ENCODE measurements at places on chromosomes 7 and 10.
A peak's percentile ranks its signal among the peaks of the same experiment; 100 is the strongest.

GRCh38 chr7:5687936-5688630, 93.4 kb downstream of the RNF216 start:
- DNase-seq = no peak

DNA sequence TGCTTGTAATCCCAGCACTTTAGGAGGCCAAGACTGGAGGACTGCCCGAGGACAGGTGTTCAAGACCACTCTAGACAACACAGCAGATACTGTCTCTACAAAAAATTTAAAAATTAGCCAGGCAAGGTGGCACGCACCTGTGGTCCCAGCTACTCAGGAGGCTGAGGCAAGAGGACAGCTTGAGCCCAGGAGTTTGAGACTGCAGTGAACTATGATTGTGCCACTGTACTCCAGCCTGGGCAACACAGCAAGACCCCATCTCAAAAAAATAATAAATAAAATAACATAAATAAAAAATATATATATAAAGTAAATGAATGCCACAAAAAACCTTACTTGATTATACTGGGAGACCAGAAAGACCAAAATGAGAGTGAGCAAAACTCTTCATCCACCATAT, 20.8 kb upstream of the PBLD start:
- no peak for DNase-seq

DNA sequence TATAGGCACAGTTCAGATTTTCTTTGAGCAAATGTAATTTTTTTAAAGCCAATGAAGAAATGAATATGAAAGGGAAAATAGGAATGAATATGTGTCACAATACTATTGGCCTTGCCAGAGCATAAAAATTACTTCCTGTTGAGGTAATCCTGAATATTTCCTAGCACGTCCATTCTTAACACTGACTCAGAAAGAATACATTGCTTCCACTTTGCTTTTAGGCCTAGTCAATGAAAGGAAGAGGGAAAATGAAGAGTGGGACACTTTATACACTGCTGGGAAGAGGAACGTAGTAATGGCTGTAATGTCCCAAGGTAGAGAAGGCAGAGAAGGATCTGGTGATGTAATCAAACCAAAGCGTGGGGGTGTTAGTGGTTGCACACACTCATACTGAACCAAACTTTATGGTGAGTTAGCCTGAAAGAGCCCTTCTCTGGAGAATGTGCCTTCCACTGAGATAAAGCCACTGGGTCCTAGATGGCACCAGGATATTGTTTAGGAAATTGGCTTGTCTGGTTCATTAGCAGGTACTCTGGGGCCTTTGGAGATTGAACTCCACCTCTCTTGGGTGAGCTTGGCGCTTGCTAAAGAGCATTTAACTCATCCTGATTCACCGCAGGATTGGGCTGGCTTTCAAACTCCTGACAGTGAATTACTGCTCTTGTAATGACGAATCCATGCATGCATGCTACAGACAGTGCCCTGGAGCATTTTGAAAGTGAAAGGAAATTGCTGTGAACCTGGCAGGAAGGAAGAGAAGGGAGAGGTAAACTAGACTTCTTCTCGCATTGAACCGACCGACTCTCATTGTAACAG, 254.9 kb downstream of the KIAA1217 start:
- DNase-seq = no peak

DNA sequence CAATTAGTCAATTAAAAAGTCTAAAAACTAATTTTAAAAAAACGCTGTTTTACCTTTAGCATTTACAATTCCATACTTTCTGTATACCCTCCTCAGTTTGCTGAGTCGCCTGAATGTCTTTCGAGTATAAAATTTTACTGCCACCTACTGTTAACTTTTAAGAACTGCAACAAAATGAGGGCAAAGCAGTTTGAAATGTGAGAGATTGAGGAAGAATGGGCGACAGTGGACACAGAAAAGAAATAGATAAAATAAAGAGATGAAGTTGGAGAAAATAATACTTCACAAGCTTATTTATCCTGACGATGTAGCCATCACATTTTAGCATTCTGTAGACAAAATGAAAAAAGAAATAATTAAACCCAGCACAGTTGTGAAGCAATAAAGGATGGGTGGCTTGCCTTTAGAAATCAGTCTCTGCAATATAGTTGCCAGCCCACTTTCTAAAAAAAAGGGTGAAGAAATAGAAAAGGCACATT, 110.8 kb upstream of the PTN start:
- DNase-seq = no peak

DNA sequence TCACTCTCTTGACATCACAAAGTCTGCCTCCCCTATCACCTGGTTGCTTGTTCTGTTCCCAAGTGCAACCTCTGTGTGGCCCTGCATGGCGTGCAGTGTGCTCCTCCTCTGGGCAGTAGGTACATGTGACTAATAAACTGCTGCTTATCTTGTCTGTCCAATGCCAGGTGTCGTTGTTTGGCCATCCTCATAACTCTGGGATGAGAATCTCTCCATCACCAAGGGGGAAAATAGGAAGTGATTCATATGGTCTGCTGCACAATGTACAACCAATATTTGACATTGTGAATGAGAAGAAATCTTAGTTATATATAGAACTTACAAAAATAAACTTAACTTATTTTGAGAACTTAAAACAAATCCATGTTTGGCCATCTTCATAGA, 135.2 kb downstream of the INHBA start:
- DNase-seq = no peak

DNA sequence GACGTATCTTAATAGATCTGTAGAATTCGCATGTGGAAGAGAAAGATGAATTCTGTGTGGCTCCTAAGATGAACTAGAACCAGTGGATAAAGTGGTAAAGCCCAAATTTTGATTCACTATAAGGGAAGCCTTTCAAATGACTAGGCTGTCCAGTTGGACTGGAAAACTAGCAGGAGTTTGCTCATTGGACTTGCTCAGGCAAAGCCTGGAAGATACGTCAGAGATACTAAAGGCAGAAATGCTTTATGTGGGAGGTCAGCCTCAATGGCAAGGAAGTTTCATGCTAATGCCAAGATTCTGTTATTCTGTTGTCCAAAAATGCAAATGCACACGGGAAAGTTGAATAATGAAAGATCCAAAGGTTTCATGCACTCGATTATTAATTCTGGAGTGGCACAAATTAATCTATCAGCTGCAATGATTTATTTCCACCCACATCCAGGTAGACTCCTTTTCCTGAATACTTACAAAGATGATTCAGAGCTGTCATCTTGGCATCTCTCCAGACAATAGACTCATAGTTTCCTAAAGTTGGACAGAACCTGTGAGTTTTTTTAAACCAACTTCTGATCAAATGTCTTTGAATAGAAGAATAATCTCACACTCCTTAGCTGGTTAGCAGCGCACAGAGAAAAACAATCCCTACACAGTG, 20.5 kb upstream of the PPP1R3C start:
- DNase-seq = no peak

- no peak for DNase-seq
These were observed 103.1 kb downstream of the HOXA1 start for GRCh38 chr7:26992670-26993069.

DNA sequence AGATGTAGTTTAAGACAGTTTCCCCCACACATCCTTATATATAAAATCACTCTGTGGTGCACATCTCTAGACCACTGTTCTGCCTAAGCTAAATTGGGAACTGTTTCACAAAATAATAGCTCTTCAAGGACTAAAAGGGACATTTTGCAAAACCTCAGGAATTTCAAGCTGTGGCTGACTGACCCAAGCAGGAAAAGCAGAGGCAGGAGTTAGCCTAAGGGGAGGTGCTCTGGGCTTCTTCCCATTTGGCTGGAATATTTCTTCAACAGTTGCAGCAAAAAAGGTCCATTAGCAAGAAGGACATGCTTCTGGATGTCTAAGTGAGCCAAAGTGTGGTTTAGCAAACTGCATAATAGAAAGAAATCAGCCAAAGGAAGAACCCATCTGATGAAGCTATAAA, 551.2 kb upstream of the ANKRD30A start:
- DNase-seq = peak; percentile 19

- no peak for DNase-seq
These were observed 60.5 kb downstream of the SH2D4B start for GRCh38 chr10:80598084-80598798.

DNA sequence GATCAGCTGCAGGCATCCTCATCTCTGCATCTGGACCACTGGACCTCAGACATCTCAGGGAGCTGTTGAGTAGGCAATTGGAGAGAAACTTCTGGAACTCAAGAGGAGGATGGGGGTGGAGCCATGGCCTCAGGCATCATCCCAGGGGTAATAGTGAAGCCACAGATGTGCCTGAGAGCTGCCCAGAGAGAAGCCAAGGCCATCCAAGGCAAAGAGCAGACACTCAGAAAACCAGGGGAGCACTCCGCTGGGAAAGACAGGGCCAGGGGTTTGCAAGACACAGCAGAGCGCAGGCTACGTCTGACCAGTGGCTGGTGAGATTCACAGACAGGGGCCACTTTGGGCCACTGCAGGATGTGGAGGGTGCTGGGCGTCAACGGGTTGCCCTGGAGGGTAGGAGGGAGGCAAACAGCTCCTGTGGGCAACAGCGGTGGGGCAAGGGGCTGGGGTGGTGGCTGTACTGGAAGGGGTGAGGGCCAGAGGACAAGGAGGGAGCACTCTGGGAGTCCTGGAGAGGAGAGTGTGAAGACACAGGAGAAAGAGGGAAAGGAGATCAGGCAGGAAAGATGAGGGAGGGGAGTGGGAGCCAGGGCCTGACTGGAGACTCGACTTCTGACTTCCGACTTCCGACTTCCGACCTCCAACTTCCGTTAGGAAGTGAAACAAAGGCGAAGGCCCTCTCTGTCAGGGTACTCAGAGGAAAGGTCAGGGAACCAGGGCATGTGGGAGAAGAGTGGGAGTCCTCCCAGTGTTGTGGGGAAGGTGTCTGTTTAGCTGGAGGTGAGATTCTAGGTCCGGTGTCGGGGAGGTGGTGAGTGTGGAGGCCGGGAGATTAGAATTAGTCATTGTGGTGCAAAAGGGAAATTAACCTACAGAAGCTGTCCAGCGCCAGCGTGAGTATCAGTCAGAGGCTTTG, 69.7 kb upstream of the ANTXRL start:
- DNase-seq = no peak

DNA sequence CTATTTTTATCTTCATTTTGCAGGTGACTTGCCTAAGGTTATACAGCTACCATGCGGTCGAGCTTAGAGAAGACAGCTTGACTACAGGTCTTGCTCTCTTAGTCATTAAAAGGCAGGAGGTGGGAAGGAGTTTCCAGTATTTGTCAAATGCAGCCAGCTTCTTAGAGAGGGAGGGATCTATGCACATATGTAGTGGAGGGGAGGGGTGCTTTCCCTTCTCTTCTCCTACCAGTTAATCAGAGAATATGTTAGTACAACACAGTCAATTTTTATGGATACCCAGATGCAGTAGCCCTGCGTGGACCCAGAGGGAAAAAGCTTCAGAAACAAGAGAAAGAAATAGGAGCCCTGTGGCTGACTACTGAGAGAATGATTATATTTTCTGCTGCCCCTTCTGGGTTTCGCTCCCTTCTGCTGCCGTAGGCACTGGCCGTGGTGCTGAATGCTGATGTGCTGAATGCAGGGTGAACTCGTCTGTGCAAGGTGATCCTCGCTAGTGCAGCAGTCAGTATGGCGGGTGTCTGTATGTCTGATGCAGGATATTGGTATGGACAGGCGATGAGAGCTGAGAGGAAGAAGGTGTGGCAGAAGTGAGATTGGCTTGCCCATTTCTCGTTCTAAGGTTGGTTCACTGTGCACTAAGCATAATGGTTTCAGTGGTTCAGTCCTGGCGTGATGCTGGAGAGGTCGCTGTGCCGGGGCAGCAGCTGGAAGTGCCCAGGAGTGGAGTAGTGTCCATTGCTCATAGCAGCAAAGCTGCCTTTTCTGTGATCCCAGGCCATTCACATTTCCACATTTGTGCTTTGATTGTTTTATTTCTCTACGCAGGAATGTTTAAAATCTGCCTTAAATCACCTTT, 189.2 kb upstream of the PODXL start:
- no peak for DNase-seq

GRCh38 chr7:8178353-8178752, 83.6 kb downstream of the ICA1 start:
- no peak for DNase-seq

All from AG04449 (cell line).